AG04449 (cell line): ENCODE measurements at places on chromosomes 6 and 20.

DNA sequence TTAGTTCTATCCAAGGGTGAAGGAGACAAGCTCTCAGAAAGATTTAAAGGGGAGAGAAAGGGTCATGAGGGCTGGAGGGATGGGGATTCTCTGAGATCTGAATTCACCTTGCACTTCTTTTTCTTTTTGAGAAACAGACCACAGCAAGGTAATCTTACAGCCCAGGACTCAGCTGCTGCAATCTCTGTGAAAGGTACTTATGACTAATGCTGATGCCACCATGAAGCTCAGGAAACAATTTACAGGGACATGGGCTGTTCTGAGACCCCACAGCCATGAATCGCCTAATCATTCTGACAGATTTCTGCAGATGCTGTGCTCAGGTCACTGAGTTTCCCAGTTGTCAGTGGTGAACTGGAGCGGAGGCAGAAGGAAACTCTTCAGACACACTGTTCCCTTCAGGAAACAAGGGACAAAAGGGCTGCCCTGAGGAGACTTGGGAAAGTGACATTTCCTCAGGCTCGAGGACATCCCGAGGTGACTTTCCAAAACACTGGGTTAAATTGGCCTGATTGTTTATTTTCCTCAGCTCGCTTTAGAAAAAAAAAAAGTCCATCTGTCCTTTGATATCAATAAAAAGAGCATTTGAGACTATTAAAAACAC is 103.8 kb upstream of the PLCB4 start:
- no peak for DNase-seq

- DNase-seq: no peak
Measured at GRCh38 chr6:79984261-79984660, 20.2 kb upstream of the TTK start.

DNA sequence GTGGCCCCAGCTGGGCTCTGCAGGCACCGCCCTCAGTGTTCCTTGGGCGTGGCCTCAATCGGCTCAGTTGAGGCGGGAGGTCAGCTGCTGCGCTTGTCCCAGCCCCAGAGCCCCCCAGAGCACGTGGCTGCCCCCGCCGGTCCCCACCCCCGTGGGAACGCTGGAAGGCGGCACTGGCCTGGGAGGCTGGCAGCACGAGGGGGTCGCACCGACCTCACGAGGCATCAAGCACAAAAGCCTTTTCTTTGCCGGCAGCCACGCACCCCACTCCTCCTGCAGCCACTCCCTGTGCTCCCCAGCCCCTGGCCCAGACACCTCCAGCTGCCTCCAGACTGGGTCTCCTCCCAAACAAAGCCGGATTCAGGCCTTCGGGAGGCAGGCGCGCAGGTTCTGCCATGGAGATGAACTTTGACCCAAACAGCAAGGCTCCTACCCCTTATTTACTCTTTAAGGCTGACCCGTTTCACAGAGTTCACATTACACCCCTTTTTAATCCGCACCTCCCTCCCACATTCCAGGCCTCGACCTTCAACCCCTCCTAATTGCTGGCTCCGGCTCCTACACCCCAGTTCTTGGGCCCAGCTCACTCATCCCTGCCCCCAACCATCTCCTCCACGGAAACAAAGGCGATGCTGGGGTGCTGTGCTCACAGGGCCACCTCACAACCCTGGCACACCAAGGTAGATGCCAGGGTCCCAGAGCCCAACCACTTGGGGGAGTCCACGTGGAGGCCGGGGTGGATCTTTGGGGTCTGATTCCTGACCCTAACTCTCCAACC is 111.7 kb downstream of the NOL4L start:
- DNase-seq: no peak

DNA sequence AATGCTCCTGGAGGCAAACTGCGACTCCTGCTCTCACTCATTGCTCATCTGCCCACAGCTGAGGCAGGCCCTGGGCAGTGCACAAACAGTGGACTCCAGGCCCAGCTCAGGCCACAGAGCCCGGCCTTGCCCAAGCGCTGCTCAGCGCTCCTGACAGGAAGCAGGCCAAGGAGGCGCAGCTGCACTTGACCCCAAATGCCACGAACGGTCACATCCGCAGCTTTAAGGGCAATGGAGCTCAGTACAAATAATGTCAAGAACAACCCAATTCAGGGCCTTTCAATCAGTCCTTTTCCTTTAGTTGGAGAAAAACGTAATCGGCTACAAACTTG is 33.8 kb downstream of the RRBP1 start:
- DNase-seq: no peak

- DNase-seq: no peak
Measured at GRCh38 chr20:51720854-51721253, 47.3 kb downstream of the ATP9A start.

- no peak for DNase-seq
Measured at GRCh38 chr6:166779963-166780683, 153.1 kb upstream of the RPS6KA2 start.

GRCh38 chr6:11208267-11208666 is 24.2 kb downstream of the NEDD9 start:
- no peak for DNase-seq

GRCh38 chr6:246352-246751 is 45.9 kb upstream of the DUSP22 start:
- DNase-seq: no peak

GRCh38 chr20:62824476-62825332 is 7.9 kb downstream of the COL9A3 start:
- DNase-seq: no peak

- no peak for DNase-seq
Measured at GRCh38 chr6:75386050-75386770, 101.6 kb upstream of the TMEM30A start.

- DNase-seq: no peak
Measured at GRCh38 chr20:39433466-39433865, 471.3 kb downstream of the DHX35 start.

GRCh38 chr6:87171938-87172633 is 16.7 kb downstream of the ZNF292 start:
- no peak for DNase-seq
